Stimulated activated CD8-positive, alpha-beta memory T cell treated with anti-CD3 and anti-CD28 coated beads, Interleukin-7, amount 100 ng/mL, for 4 hours (primary cell): ENCODE measurements at places on chromosomes 1 and 21.

- DNase-seq: no peak
Observed at GRCh38 chr1:3924825-3925220, 24.8 kb upstream of the C1orf174 start.

DNA sequence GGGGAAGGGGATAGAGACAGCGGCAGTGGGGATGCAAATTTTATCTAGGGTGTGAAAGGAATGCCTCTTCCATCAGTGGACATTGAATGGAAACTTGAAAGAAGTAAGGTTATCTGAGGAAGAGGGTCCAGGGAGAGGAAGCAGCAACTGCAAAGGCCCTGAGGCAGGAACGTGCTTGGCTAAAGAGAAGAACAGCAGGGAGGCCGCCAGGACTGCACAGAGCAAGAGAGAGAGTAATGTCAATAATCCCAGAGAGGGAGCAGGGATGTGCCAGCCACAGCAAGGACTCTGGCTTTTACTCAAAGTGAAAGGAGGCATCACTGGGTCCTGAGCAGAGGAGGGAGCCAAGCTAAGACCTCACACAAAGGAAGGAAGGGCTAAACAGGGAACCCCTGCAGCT is 50.9 kb downstream of the KCND3 start:
- DNase-seq: no peak

DNA sequence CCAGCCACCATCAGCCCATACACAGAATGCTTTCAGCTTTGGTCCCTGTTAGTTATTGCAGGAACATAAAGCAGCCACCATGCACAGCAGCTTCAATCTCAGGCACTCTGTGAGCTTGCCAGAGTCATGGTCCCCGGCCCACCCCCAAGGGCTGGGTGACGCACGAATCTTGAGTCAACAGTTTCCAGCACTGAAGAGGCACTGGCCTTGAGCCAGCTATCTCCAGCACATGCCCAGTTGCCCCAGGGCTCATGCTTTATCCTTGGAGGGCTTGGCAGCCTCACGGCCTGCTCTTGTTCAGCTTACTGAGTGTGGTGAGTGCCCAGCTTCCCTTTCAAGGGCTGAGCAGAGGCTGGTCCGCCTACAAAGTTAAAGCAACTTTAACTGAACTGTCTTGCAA is 200.7 kb upstream of the RAB4A start:
- DNase-seq: no peak

- DNase-seq: no peak
Observed at GRCh38 chr1:152035539-152036266, 1.1 kb downstream of the S100A11 start.

GRCh38 chr1:12078938-12079861 is 16.1 kb downstream of the TNFRSF8 start:
- DNase-seq: no peak

DNA sequence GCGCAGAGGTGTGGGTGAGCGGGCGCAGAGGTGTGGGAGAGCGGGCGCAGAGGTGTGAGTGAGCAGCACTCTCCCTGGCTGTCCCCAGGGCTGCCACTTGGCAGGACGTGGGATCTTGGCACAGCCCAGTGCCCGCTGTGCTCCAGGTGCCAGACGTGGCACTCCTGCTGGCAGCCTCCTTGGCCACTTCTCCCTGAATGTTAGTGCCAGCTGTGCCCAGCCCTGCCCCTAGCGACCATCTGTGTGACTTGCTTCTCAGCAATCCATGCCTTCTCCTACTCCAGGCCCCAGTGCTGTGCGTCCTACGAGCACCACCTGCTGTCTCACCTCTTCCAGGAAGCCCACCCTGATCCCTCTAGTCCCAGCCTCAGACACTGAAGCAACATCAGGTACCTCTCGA is 30.5 kb downstream of the KRTAP10-1 start:
- no peak for DNase-seq

DNA sequence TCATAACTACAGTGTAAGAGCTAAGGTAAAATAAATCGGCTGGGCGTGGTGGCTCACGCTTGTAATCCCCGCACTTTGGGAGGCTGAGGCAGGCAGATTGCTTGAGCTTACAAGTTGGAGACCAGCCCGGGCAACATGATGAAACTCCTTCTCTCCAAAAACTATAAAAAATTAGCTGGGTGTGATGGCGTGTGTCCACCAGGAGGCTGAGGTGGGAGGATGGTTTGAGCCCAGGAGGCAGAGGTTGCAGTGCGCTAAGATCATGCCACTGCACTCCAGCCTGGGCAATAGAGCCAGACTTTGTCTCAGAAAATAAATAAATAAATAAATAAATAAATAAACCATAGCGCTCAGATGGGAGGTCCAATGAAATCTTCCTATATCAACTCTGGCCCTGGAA is 16.7 kb upstream of the FAM110D start:
- no peak for DNase-seq

DNA sequence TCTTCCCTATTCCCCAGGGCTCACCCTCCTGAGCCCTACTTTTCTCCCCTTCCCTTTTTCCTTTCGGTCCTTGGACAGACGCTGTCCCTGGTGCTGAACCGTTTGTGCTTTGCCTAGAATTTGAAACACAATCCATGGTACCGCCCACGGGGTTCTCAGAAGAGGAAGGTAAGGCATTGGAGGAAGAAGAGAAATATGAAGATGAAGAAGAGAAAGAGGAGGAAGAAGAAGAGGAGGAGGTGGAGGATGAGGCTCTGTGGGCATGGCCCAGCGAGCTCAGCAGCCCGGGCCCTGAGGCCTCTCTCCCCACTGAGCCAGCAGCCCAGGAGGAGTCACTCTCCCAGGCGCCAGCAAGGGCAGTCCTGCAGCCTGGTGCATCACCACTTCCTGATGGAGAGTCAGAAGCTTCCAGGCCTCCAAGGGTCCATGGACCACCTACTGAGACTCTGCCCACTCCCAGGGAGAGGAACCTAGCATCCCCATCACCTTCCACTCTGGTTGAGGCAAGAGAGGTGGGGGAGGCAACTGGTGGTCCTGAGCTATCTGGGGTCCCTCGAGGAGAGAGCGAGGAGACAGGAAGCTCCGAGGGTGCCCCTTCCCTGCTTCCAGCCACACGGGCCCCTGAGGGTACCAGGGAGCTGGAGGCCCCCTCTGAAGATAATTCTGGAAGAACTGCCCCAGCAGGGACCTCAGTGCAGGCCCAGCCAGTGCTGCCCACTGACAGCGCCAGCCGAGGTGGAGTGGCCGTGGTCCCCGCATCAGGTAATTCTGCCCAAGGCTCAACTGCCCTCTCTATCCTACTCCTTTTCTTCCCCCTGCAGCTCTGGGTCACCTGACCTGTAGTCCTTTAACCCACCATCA is 10.4 kb downstream of the BCAN start:
- no peak for DNase-seq

DNA sequence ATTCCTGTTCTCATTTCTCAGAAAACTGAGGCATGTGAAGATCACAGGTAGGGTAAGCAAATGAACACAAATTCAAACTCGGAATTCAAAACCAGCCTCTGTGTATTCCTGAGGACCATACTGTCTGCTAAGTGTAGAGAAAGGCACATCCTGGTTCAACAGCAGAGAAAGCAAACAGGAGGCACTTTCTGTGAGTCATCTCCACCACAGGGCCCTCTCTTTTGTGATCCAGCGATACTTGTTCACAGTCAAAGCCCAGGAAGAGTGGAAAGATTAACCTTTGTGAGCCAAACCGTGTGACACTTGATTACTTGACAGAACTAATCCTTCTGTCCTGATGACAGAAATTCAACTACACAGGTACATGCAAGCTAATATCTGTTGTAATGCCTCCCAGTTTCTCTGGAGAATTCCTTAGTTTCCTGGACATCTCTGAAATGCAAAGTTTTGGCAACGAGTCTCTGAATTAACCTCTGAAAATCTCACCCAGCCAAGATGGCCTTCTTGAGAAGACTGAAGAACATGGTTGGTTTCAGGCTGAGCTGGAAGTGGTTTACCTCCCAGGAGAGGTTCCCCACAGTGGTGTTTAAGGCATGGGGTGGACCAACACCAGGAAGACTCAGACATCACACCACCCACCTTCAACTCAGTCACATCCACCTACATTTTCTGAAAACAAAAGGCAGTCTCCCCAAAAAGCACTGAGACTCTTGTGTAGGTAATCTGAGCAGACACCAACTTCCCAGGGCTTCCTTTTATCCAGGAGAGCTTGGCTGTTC is 98.2 kb upstream of the ERG start:
- no peak for DNase-seq
